ENCODE measurements at places on chromosomes 12 and 14.
A peak's percentile ranks its signal among the peaks of the same experiment; 100 is the strongest.

GRCh38 chr14:71166180-71166837 lies 259.1 kb downstream of the PCNX1 start:
- DNase-seq: peak; percentile 15

DNA sequence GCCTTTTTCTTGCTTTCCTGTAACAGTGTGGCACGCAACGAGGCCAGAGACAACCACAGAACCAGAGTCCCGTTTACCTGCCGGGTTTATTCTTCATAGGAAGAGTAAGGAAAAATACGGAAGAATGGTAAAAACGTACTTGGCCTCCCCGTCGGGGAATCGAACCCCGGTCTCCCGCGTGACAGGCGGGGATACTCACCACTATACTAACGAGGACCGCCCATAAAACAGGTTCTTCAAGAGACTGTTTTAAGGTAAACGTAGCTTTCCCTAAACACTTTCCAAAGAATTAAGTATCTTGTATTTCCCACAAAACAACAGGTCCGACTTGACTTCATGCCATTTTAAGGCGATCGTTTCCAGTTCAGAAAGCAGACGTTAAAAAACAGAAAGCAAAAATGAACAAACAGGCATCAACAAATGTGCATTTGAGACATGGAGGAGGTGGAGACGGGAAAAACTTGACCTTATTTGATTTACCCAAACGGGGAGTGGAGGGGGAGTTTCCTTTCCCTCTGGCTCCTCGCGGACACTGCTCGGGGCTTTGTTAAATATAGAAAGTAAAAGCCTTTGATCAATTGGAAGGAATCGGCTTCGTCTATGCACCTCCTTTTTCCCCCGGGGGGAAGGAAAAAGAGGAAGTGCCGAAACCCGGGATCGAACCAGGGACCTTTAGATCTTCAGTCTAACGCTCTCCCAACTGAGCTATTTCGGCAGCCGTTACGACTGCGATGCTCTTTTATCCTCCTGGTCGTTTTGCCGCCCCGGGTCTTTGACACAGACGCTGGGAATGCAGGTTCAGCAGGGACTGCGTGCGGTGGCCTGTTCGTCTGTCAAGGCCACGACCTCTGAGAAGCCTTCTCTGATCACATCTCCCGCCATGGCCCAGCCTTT lies 13.0 kb upstream of the UBC start:
- DNase-seq: peak; percentile 74

DNA sequence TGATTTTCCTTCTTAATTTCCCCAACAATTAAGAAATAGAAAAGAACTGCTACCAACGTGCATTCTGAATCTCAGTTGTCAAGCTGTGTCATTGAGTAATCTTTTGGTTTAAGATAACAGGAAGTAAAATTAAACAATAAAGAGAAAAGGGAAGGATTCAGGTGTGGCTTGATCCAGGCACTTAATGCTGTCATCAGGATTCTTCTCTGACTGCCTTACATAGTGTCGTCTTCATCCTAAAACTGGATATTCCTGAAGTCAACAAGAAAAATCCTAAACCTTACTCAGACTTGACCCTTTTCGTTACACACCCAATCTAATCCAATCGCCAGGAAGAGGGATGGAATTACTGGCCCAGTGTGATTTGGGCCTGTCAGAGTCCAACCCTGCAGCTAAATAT lies 443.8 kb downstream of the MED13L start:
- no peak for DNase-seq

- no peak for DNase-seq
Measured at GRCh38 chr12:473863-474577, 14.3 kb downstream of the B4GALNT3 start.

GRCh38 chr12:949453-950191 lies at the start of gene RAD52:
Gene RAD52, minus strand, starts transcription at chr12:949694. Its CDS starts 16,636 bp downstream, at chr12:933058.
- peak; percentile 97 for DNase-seq

DNA sequence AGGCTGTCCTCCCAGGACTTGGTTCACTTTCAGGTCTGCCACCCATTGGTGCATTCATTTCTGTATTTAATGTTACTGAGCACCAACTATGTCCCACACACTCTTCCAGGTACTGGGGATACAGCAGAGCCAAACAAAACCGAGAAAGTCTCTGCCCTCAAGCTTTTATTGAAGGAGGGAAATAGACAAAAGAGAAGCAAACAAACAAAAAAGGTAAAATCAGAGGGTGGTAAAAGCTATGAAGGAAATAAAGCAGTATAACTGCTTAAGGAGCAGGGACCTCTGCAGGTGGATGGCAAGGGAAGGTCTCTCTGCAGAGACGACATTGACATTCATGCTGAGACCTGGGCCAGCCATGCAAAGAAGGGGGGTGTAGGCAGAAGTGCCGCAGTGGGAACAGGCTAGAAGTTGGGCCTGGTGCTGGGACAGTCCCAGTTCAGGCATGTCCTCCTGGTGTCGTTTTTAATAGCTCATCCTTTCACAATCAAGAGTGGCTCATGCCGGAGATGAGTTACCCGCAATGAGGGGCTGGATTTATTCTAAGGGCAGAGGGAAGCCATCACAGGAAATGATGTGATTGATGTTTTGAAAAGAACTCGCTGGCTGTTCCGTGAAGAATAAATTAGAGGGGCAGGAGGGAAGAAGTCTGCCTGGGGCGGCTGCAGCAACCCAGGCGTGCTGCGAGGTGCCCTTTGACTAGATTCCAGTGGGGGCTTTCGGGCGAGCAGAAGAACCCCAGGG lies 72.8 kb downstream of the IRF2BPL start:
- no peak for DNase-seq

GRCh38 chr12:132593071-132593470 lies 17.3 kb downstream of the LRCOL1 start:
- no peak for DNase-seq

- no peak for DNase-seq
Measured at GRCh38 chr14:35844494-35844893, 18.4 kb downstream of the BRMS1L start.

- no peak for DNase-seq
Measured at GRCh38 chr12:93838193-93838592, 161.0 kb downstream of the CRADD start.

DNA sequence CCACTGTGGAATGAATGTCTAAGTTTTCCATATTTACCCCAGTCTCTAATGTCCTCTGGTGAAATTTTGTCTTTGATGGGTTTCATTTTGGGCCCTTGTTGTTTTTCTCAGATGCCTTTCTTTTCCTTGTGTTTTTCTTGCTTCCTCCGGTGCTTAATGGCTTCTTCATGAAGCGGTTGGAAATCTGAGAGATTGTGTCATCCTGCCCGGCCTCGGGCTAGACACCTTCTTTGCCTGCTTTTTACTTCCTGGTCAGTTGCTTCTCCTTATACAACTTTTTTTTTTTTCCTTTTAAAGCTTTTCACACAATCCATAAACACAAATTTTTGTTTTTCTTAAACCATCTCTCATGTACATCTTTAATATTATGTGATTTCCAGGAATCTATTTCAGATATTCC lies 7.1 kb downstream of the ETV6 start:
- DNase-seq: no peak

GRCh38 chr12:67515679-67516340 lies 132.7 kb upstream of the DYRK2 start:
- no peak for DNase-seq

GRCh38 chr12:69509308-69509736 lies 39.1 kb downstream of the FRS2 start:
- DNase-seq: no peak

- no peak for DNase-seq
Measured at GRCh38 chr12:87169010-87169409, 860.2 kb downstream of the C12orf50 start.

DNA sequence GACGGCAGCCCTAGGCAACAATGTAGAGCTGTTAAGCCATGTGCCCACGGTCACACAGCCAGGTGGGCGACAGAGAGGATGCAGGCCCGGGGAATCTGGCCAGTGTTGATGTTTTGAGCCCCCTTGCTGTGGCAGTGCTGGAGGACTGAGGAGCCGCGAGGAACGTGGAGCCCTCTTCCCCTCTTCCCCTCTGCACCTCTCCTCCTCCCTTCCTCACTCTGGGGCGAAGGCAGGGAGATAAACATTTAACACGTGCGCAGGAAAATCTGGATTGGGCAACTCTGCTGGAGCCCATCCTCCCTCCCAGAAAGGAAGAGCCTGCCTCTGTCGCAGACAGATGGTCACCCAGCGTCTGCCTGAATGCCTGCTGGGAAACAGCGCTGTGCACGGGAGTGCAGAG lies 376.8 kb downstream of the FUT8 start:
- no peak for DNase-seq

GRCh38 chr14:47261350-47261749 lies 414.1 kb downstream of the MDGA2 start:
- DNase-seq: no peak

DNA sequence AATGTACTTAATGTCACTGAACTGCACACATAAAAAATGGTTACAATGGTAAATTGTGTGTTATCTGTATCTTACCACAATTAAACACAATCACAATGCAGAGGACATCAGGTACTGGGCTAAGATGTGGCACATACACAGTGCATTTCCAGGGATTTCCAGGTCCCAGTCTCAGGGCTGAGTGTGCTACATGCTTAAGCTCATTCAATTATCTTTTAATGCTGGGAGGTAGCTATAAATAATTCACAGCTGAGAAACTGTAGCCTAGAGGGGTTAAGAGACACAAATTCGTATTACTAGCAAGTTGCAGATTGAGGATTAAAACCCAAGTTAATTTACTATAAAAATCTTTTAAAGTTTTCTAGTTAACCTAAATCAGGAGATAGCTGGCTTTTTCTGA lies 67.1 kb downstream of the CRACR2A start:
- no peak for DNase-seq

GRCh38 chr12:57889500-57889989 lies 43.0 kb upstream of the CTDSP2 start:
- peak; percentile 62 for DNase-seq

DNA sequence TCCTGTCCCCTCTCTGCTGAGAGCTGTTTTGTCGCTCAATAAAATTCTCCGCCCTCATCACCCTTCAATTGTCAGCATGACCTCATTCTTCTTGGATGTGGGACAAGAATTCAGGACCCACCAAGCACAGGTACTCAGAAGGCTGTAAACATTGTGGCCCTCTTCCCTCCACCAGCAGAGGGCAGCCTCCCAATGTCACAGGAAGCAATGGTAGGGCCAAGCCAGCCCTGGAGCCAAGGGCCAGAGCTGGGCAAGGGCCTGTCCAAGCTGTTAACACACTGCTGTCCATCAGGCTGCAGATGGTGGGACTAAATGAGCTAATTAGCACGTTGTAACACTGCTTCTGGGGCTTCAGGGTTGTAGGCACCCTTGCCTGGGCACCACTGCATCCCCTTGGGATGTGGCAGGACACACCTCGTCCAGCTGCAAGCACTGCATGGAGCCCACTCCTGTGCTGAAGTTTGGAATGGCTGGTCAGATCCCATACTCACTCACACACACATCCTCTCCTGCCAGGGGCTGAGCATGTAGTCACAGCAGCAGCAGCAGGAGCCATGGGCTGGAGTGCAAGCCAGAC lies 62.7 kb upstream of the HECTD1 start:
- DNase-seq: peak; percentile 26

DNA sequence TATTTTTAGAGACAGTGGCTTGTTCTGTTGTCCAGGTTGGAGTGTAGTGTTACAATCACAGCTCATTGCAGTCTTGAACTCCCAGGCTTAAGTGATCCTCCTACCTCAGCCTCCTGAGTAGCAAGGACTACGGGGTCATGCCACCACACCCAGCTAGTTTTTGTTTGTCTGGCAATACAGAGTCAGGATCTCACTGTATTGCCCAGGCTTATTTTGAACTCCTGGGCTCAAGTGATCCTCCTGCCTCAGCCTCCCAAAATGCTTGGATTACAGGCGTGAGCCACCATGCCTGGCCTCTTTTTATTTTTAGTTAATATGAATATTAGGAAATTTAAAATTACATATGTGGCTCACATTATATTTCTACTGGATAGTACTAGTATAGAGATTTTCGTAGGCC lies 28.9 kb downstream of the PPTC7 start:
- DNase-seq: no peak

GRCh38 chr12:120037851-120038250 lies 48.8 kb downstream of the BICDL1 start:
- DNase-seq: no peak

DNA sequence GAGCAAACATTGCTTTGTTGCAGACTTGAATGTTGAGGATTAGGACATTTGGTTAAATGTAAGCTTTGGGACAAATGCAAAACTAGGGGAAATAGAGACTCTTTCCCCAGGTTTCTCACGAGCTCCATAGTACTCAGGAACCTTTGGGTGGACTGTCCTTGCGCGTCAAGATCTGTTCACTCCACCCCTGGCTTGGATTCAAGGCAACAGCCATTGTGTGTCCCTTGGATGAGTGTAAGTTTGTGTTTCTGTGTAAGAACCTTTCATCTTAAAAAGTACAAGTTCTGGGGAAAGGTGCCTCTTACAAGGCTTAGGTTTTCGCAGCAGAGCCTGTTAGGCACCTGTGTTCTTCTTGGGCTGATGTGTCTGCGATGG lies 3.7 kb downstream of the SUSD6 start:
- DNase-seq: no peak

- no peak for DNase-seq
Measured at GRCh38 chr14:59236195-59236594, 47.7 kb downstream of the DAAM1 start.

- DNase-seq: peak; percentile 89
Measured at GRCh38 chr12:53974084-53975063, at the start of gene HOTAIR. Gene HOTAIR, minus strand, starts transcription at chr12:53974954.

DNA sequence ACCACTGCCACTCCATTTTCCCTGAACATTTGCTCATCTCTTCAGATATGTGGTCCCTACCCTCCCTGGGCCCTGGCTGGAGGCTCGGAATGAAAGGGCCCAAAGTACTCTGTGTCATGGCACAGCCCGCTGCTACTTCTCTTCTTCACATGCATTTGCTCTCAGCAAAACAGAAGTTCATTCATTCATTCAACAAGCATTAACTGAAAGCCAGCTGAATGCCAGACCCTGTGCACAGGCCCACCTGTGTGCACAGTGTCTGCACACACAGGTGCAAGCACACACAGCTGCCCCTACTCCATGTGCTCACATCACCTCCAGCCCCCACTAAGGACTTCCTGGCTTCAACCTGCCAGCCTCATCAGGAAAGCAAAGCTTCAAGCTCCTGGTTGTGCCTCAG lies 7.8 kb downstream of the WNT1 start:
- no peak for DNase-seq

DNA sequence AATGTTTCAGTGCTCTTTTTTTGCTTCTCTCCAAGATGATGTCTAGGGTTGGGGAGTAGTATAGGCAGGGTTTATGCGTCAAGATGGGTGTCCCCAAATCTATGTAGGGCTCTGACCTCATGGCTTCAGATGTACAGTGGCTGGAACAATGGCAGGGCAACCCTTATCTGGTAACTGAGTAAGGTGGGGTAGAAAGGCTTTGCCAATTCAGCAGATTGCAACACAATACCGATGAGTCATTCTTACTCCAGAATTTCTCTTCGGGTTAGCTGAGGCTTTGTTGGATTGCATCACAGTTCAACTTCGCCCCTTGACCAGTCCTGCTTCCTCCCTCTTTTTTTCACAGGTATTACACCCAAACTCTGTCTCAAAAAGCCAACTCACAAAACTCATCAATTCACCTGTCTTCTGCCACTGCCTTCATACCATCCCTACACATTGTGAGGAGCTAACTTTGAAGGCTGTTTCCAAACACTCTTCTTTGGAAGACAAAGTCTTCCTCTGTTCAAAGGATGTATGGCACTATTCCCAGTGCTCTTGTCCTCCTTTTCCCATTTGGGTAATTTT lies 190.2 kb upstream of the CNOT2 start:
- peak; percentile 51 for DNase-seq

DNA sequence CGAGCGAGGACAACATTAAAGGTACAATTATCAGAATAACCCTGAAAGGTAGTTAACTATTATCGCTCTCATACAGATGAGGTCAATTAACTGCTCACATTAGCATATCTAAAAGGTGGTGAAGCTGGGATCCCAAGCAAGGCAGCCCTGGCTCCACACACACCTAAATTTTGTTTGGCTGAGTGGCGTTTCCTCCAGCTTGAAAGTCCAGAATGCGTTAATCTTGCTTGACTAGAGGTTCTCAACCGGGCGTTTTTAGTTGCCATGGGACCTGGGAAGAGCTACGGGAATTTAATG lies 531 bp downstream of the DLGAP5 start:
- DNase-seq: no peak
